ENCODE measurements at places on chromosomes 2 and 18.

- no peak for DNase-seq
These were observed 14.3 kb upstream of the CD28 start for GRCh38 chr2:203692031-203692710.

DNA sequence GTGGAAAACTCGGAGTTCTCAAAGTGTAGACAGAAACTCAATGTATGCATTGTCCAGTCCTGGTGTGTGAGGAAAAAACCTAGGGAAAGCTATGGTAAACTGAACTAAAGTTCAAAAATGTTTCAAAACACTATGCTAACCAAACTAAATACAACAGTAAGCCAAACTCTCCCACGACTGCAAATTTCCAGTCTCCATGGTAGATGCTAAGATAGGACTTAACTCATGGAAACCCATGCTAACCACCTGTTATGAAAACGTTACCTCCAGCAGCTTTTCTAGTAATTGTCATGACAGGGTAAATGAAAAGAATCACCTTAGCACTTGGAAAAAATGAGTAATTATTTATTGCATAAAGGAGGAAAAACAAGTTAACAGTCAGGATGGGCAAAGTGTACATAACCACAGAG lies 135.7 kb upstream of the EPC2 start:
- no peak for DNase-seq

GRCh38 chr2:8636041-8636491 lies 45.8 kb upstream of the ID2 start:
- no peak for DNase-seq

DNA sequence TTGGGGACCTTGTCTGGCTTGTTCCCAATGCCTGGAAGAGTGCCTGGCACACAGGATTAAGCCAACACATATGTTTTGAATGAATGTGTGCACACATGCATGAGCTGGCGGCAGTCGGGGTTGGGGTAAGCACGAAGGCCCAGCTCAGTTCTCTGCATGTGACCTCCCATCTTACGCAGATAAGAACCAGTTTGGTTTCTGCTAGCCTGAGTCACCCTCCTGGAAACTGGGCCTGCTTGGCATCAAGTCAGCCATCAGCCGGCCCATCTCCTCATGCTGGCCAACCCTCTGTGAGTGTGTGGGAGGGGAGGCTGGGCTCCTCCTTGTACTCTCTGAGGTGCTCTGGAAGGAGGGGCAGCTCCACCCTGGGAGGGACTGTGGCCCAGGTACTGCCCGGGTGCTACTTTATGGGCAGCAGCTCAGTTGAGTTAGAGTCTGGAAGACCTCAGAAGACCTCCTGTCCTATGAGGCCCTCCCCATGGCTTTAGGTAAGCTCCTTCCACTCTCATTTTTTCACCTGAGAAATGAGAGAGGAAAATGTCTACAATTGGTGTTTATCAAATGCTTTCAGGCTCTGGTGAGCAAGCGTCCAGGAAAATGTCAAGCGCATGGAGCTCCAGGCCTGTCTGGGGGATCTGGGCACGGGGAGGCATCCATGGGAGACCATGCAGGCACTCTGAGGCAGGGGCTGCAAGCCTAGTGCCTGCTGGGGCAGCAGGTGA lies 9.7 kb upstream of the IL1RN start:
- DNase-seq = no peak

GRCh38 chr2:109312902-109313301 lies 183.9 kb downstream of the SH3RF3 start:
- no peak for DNase-seq

GRCh38 chr18:32252141-32252860 lies 62.5 kb downstream of the MEP1B start:
- no peak for DNase-seq

- DNase-seq = no peak
These were observed 3.1 kb downstream of the CCL20 start for GRCh38 chr2:227816507-227817294.

DNA sequence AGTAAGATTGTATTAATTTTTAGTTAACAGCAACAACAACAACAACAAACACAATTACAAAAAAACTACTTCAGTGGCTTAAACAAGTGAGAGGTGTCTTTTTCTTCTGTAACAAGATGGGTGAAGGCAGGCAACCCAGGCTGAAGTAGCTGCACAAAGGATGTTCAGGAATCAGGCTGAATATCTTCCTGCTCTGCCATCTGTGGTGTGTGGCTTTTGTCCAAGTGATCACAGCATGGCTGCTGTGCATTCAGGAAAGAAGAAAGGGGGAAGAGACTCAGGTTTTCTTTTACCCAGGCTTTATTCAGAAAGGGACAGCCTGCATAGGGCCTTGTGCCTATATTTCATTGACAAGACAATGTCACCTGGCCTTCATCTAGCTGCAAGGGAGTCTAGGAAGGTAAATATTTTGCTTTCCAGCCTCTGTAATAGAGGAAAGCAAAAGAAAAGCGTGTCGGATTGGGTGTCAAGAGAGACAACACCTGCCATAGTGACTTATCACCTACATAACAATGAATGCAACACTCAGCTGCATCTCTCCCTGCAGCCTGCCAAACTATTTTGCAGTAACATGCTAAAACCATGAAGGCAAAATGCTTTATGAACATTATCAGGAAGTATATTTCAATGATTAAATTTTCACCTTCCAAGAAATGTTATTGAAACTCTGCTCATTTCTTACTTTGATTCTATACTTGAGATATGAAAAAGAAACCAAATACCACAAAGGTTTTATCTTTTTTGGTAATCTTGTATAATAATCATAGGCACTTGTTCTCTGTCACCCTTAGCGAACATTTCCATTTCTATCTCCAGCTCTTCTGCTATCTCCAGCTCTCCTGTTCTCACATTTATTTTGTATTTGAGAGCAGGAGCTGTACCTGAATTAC lies 14.6 kb downstream of the G6PC2 start:
- no peak for DNase-seq

DNA sequence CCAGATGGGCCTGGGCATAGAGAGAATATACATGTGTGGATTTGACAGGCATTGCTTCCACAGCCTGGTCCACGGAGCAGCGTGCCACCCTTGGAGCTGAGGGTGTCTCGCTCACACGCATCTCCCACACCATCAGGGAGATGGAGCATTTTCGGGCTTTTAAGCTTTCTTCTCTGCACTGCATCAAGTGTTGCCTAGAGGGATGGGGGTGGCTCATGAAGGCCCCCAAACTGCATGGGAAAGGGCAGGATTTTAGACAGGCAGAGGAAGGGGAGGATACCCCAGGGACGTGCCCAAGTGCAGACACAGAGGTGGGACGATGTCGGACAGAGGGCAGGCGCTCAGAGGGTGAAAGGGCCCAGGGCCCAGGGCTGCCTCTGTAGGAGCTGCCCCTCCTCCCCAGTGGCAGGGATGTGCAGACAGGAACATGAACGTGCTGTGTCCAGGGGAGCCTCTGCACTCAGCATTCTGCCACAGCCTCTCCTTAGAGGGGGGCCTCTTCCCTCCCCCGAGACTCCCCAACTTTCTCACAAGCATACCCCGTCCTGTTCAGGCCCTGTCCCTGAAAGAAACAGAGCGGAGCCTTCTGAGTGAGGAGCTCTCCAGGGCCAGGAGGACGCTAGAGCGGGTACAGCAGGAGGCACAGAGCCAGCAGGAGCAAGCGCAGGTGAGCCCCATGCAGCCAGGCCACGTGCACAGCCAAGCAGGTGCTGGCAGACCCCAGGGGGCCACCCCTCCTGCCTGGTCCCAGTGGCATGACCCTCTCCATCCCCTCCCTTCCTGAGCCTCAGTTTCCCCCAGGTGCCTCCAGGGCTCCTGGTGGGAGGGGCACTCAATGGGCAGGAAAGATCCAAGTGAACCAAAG lies 42.9 kb upstream of the SNED1 start:
- no peak for DNase-seq

DNA sequence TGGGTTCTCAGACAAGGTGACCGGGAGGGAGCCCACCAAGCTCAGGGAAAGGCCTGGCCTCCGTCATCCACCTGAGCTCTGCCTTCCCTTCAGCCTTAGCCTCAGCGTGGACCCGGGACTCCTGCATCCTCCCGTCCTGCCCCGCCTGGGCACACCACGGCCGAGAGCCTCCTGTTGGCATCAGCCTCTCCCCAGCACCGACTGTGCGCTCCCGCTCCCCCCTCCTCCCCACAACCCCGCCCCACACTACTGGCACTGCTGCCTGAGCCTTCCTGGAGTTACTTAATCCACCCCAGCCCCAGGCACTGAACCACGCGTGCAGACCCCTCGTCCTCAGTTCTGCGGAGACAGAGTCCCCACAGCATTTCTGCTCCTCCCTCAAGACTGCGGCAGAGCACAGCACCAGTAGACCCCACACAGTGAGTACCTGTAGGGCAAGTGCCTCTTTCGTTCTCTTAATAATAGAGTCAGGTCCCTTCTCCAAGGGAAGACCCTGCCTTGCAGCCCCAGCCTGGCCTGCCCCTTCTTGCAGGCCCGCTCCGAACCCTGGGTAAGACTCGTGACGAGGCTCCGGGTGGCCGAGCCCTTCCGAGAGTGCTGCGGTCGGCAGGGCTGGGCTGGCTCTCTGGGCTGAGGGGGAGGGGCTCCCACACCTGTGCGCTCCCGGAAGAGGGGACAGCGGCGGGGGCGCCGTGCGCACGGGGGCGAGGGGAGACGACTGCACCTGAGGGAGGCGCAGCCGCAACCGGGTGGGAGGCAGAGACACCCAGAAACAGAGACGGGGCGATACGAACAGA lies at the start of gene AMER3:
AMER3 (plus strand) TSS at position 285 of the 797 bp plus-strand sequence. CDS start 6,533 bp downstream, outside the sequence.
- no peak for DNase-seq

GRCh38 chr2:237602409-237602808 lies 11.9 kb upstream of the RAB17 start:
- DNase-seq = no peak

- no peak for DNase-seq
These were observed 1.3 kb downstream of the ATP5F1A start for GRCh38 chr18:46096651-46097300.

DNA sequence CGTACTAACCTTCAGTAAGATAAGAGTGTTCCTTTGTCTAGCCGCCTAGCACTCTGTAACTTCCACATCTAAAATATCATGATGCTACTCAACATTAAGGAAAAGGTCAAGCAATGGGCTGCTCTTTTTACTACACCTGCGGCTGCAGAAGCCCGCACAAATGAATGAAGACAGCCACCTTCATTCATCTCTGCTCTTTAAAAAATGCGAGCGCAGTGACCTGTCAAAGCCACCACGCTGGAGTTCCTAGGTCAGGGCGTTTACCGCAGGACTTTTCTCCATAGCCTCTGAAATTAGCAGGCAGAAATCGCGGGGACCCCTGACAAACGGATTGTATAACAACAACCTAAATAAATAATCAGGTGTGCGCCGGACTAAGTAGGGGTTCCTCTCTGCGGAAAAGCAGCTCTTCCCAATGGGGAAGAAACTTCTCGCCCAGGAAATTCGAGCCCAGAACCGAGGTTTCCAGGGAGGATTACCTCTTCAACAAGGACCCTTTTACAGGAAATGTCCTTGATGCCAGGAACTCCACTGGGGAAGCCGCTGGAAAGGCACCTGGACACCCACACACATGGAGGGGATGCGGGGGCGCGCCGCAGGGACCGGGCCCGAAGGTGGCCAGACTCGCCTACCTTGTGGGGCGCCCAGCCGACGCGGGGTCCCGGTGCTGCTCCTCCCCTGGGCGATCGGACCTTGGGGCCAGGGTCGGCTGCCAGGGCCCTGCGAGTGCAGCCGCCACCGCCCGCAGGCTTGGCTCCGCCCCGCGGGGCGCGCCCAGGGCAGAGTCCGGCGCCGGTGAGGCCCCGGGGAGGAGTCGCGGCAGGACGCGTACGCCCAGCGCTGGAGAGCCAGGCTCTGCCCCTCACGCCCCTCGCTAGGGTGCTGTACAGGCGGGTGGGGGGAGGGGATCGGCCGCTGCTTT lies at the start of gene CCDC68:
CCDC68 (minus strand) TSS at position 758 of the 922 bp plus-strand sequence. CDS start 16,670 bp downstream, outside the sequence.
- no peak for DNase-seq

GRCh38 chr18:35803551-35803950 lies 168.9 kb upstream of the RMP24 start:
- no peak for DNase-seq

- no peak for DNase-seq
These were observed 65.7 kb downstream of the KLHL14 start for GRCh38 chr18:32707147-32707546.

DNA sequence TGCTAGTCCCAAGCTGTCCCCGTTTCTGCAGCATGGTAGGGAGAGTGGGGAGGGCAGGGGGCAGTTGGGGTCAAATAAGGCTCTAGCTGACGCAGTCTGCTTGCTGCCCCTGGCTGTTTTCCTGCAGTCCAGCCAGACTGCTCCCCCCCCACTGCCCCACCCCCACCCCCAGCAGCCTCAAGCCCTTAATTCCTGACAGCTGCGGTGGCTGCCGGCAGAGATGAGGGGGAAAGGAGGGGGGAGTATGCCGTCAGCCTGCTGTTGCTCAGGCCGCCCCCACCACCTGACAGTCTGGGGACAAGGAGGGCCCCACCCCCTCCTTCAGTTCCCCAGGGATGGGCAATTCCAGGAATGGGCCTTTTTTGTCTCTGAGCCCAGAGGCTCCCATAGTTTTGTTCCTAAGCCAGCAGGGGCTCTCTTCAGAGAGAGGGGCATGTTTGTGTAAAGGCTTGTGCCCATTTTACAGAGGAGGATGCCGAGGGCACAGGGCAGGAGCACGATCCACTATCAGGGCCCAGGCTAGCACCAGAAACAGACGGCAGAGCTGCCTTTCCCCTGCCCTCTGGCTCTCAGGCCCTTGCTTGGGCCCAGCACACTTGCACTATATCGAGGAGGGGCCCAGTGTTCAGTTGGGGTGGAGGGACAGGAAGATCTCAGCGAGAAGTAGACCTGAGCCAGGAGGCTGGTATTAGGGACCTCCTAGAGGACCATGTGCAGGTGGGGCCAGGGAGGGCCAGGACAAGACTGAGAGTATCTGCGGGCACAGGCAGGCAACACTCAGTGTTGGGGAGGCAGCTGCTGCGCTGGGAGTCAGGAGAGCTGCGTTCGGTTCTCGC lies 1.5 kb upstream of the WNT10A start:
- no peak for DNase-seq

- DNase-seq = no peak
These were observed 29.3 kb upstream of the MFSD6 start for GRCh38 chr2:190378880-190379237.

DNA sequence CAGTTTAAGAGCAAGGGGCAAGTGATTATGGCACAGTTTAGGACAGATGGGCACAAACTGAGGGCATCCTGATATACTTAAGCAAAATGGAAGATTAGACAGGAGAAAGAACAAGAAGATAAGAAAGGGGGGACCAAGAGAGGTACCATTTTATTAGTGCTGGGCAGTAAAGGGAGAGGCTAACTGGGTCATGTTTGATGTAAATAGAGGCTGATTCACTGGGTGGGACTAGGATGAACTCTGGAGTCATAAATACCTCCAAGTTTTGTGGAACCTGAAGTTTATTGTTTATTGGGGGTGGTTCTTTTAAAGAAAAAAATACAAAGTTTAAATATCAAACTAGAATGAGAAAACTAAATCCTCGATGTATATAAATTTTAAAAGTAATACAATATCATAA lies 1067.2 kb upstream of the GYPC start:
- DNase-seq = no peak

DNA sequence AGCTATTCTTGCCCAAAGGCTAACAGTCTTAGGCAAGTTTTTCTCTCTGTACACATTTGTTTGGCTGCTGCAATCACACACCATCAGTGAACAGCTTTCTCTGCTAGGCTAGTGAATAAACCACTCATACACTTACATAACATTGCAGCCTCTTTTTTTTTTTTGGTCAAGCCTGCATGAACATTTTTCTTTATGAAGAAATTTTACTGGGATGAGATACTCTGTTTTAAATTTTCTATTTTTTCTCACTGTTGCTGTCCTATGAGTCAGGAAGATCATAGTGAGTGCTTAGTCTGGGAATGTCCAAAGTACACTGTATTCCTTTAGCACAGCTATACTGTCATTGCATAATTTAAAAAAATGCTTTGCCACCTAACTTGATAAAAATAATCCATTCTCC lies 58.5 kb downstream of the ROCK1 start:
- no peak for DNase-seq
